ENCODE measurements at places on chromosomes 6 and 20.

- no peak for DNase-seq
Measured at GRCh38 chr20:32451682-32452461, 93.7 kb downstream of the ASXL1 start.

GRCh38 chr6:151147118-151147832, 92.5 kb upstream of the AKAP12 start:
- DNase-seq = no peak

- DNase-seq = no peak
Measured at GRCh38 chr20:22626496-22626895, 42.1 kb upstream of the FOXA2 start.

GRCh38 chr6:493840-494239, 102.3 kb downstream of the IRF4 start:
- no peak for DNase-seq

GRCh38 chr6:4463236-4463635, 313.0 kb upstream of the CDYL start:
- no peak for DNase-seq

- no peak for DNase-seq
Measured at GRCh38 chr6:14876778-14877613, 368.9 kb upstream of the JARID2 start.

DNA sequence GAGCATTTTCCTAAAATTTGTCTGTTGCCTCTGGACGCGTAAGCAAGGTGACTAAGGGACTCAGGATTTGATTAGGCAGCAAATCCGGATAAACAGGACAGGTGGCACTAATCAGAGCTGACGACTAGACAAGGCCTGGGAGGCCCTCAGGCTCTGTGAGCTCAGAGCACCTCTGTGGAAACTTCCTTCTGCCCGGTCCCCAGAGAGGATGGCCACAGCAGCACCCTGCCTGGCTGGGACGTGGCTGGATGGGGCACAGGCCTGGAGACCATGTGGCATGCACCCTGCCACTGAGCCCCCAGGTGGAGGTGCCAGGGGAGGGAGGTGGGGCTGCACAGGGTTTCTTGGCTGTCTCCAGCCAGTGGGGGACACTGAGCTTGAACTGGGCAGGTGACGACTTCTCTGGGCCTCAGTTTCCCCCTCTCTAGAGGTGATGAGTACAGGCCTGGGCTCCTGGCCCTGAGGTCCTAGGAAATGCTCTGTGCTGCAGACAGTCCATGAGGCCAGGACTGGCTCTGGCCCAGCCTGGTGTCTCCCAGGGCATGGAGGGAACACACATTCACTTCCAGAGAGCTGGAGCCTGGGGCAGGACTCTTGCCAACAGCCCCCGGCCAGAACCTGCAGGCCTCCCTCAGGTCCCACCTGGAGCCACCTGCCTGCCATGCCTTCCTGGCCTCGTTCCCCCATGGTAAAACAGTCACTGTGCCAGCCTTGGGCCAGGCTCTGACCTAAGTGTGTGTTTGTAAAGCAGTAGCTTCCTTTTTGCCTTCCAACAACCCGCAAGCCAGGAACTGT, 39.6 kb upstream of the STX16 start:
- DNase-seq = no peak

DNA sequence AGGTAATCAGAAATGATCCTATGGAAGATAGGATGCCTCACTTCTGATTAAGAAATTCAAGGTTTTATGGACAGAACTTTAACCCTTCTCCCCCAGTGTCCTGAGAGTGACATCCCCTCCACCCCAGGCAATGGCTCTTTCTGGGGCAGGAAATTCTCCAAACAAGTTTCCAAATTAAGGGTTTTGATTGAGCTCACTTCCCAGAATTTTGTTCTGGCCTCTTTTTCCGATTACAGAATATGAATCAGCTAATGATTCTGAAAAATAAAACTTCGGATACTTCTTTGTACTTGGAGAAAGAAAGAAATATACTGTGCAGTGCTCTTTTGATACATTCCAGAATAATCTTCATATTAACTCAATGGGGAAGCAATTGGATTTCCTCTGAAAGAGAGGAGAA, 32.8 kb upstream of the TASP1 start:
- DNase-seq = no peak

- DNase-seq = no peak
Measured at GRCh38 chr6:32627831-32628230, 9.4 kb upstream of the HLA-DQA1 start.

- DNase-seq = no peak
Measured at GRCh38 chr6:159221486-159222170, 52.4 kb downstream of the FNDC1 start.

DNA sequence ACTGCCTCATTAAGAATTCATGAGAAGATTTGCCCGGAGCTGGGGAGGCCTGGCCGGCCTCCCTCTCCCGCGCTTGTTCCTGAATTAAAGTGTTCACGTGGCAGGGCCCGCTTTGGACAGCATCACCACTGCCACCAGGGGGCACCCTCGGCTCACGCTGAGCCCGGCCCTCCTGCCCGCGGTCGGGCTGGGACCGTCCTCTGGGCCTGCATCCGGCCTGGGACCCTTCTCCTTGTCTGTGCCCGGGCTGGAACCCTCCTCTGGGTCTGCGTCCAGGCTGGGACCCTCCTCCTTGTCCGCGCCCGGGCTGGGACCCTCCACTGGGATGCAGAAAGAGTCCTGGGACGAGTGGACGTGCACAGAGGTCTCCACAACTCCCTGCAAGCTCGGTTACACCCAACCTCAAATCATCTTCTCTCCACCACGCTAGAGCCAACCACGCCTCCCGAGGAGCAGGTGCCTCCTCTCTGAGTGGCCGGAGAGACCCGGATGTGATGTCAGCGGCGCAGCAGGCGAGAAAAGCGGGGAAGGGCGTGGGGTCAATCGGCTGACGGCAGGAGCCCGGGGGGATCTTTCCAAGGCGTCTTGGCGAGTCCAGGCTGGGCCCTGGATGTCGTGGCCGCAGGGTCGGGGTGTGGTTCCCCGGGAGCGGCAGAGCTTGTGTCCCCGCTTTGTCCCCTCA, 50.9 kb upstream of the DACT2 start:
- DNase-seq = peak; percentile 73

Measured in RPMI8226 (cell line).